ENCODE measurements at places on chromosomes 11 and 22. TPM values are rescaled to one million over a fixed set of nuclear protein-coding genes. Genes with fewer than 3 reads are reported as not detected.

GRCh38 chr11:68052137-68052873 is 13.5 kb downstream of the TCIRG1 start:
- no peak for DNase-seq

GRCh38 chr11:32573228-32573627 is 10.4 kb upstream of the EIF3M start:
- DNase-seq = no peak

DNA sequence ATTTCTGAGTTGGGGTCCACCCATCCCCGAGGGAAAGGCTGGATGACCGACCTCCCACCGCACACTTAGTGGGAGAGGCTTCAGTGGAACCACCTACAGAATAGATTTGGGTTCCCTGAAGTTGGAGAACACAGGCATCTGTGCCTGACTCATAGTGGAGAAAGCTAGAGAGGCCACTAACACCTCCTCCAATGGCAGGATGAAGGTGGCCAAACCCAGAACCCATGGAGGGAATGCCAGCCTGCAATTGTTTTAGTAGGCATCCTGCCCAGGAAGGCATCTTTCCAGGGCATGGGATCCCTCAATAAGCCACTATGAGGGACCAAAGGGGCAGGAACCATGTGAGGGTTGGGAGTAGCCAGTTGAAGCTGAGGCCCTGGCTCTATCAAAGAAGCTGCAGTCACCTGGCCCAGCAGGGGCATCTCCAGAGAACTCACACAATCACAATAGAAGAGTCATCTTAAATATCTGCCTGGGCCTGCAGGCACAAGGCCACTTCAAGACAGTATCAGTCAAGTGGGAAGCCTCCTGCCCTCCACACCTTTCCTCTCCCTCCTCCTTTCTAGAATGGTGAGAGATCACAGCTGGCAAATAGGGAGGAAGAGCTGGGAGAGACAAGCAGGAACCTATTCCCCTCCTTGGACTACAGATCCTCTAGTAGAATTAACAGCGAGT is 124.1 kb upstream of the CSNK2A3 start:
- peak; percentile 58 for DNase-seq

DNA sequence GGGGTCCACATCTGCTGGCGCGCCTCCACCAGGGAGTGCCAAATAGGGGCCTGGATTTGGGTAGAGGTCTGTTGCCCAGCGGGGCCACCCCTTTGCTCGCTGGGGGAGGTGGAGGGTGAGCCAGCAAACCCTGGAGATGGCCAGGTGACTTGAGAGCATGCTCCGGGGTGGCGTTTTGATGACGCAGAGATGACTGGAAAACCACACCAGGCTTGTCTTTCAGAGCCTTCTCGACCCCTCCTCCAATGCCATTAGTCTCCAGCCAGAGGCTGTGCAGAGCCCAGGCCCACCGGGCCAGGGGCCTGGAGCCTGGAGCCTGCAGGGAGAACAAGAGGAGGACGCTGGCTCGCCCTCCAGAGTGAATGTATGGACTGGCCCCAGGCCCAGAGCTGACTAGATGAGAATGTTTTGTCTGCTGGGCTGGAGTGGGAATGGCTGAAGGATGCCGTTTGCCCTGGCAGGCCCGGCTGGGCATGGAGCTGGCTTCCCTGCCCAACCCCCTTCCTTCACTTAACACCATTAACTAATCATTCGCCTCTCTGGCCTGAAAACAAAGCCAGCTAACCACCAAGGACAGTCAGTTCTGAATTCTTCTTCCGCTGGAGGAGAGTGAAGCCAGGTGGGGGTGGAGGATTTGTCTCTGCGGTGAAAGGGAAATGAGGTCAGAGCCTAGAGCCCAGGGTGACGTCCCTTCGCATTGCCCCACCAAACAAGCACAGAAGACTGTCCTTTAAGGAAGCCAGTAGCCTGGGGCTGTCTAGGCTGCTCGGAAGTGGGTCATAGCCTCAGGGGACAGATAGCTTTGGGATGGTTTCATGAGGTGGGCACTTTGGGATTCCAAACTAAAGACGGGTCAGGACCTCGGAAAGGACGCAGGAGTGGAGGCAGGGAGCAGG is 1.6 kb upstream of the MCAM start:
- no peak for DNase-seq

DNA sequence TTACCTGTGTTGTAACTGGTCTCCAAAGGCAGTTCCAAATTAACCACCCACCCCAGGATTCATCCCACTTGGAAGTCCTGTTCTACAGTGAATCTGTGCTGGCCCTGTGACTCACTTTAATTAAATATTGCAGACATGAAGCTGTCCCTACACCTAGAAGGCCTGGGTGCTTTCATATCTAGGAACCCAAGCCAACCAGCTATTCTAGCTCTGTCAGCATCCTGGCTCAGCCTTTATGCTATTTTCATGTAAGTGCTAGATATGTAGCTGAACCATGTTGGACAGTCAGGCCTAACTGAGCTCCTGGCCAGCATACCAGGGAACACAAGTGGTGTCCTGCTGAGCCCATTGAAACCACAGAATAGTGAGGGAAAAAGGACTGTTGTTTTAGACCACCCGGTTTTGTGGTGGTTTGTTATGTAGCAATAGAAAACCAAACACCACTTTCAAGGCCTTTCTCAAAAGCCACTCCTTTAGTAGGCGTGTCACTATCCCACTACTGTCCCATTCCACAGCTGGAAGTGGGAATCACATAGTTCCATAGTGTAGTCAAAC is 30.3 kb downstream of the CNTF start:
- DNase-seq = no peak

The SULT4A1 gene
- total RNA-seq = 29.7 TPM

DNA sequence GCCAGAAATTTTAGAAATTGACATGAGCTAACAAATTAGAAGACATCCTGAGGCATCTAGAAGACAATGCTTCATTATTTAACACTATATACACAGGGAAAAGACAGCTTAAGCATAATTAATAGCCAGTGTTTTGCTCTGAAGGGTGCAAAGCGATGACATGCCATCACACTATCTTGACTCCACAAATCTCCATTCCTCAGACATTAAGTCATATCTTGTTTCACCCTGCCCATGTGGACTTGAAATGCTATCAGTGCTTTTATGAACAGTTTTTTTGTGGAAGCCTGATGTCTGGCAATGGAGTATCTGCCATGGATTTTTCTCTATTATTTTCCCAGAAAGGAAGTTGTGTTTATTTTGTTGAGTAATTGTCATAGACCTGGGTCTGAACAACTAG is 2.3 kb downstream of the CARD18 start:
- no peak for DNase-seq

The MISFA gene
- 5.8 TPM for total RNA-seq

GRCh38 chr22:21707677-21708076 is 27.9 kb downstream of the YPEL1 start:
- DNase-seq = no peak

The MPPED2 gene
- 50.4 TPM for total RNA-seq

DNA sequence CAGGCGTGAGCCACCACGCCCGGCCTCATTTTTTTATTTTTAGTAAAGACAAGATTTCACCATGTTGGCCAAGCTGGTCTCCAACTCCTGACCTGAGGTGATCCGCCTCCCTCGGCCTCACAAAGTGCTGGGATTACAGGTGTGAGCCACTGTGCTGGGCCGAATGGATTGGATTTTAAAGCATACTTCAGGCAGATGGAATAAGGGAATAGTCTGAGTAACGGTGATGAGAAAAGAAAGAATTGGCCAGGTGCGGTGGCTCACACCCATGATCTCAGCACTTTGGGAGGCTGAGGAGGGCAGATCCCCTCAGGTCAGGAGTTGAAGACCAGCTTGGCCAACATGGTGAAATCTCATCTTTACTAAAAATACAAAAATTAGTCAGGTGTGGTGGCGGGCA is 2.1 kb upstream of the CBL start:
- DNase-seq = no peak

The PARVG gene
- 1.9 TPM for total RNA-seq

GRCh38 chr11:109956124-109956793 is 136.9 kb upstream of the ZC3H12C start:
- no peak for DNase-seq

- no peak for DNase-seq
Measured at GRCh38 chr11:93028960-93029522, 59.6 kb downstream of the MTNR1B start.

DNA sequence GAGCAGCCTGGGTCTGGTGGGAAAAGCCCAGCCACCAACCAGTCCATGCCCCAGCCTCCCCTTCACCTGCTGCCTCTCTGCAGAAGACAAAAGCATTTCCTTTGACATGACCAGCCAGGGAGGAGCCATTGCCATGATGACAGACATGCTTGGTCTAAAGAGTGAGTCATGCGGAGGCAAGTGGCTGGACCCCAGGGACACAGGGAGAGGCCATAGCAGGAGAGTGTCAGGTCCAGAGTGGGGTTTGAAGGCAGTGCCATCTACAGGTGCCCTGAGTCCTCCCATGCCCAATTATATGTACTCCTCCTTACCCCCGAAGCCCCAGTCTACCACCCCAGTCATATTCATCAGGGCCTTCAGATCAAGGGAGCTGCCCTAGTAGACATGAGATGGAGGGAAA is 67.4 kb downstream of the SCN3B start:
- DNase-seq = no peak

GRCh38 chr11:101582989-101583250 is 887 bp downstream of the TRPC6 start:
- no peak for DNase-seq

GRCh38 chr11:70201882-70202861 is 924 bp upstream of the FADD start:
- no peak for DNase-seq

The SCN2B gene
- total RNA-seq = 4.2 TPM

DNA sequence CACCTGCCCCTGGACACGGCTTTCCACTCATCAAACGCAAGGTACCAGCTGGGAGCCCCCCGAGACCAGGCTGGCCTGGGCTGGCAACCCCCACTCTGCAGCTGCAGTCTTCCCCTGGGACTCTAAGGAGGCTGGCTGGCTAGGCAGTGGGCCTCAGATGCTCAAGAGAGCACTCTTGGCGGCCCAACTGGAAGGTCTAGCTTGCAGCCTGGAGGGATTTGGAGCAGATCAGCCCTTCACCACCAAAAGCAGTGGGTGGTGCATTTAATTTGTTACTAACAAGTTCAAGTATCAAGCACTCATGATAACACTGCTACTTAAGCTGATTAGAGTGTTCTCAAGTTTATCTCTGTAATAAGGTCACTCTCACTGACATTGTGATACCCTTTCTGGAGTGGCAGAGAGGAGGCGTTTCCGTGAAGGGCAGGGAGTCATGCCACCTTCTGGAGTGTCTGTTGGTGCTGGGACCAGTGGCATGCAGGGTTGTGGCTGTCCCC is 21.5 kb downstream of the C22orf23 start:
- no peak for DNase-seq

The MCAM gene
- total RNA-seq = 12.1 TPM

- no peak for DNase-seq
Measured at GRCh38 chr11:64455456-64456261, 96.7 kb downstream of the RPS6KA4 start.

The F2 gene
- 0.18 TPM for total RNA-seq

GRCh38 chr11:71940561-71941219 is 11.8 kb downstream of the RNF121 start:
- peak; percentile 26 for DNase-seq

DNA sequence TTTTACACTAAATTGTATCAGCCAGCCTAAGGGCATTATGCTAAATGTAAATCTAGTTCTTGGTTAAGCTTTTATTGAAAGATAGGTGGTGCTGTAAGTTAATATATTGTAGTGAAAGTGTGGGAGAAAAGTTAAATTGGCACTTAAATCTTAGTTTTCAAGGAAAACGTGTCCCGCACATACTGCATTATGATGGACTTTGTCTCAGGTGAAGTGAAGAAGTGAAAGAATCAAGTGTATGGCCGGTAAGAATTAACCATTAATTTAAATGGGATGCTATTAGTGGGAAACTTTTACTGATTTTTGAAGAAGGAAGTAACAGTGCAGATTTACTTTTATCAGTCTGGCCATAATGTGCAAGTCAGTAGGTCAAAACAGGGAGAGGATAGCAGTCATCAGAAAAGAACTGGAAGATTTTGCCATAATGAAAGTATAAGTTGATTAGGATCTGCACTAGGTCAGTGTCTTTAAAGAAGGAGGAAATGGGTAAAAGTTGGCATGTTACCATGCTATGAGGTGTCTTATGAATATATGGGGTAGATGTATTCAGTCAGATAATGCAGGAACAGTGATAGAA is 81.6 kb downstream of the PDHX start:
- DNase-seq = no peak

GRCh38 chr22:46791201-46791731 is 28.8 kb downstream of the TBC1D22A start:
- DNase-seq = peak; percentile 80

The DNAJC24 gene
- 40.8 TPM for total RNA-seq

The APOA5 gene
- total RNA-seq = not detected

The PPP1CA gene
- total RNA-seq = 41.6 TPM

- no peak for DNase-seq
Measured at GRCh38 chr11:130544266-130544665, 95.8 kb downstream of the ADAMTS15 start.

GRCh38 chr11:56457076-56457475 is 16.1 kb downstream of the OR5M3 start:
- no peak for DNase-seq

- no peak for DNase-seq
Measured at GRCh38 chr11:66146940-66147339, 76.9 kb downstream of the PACS1 start.

DNA sequence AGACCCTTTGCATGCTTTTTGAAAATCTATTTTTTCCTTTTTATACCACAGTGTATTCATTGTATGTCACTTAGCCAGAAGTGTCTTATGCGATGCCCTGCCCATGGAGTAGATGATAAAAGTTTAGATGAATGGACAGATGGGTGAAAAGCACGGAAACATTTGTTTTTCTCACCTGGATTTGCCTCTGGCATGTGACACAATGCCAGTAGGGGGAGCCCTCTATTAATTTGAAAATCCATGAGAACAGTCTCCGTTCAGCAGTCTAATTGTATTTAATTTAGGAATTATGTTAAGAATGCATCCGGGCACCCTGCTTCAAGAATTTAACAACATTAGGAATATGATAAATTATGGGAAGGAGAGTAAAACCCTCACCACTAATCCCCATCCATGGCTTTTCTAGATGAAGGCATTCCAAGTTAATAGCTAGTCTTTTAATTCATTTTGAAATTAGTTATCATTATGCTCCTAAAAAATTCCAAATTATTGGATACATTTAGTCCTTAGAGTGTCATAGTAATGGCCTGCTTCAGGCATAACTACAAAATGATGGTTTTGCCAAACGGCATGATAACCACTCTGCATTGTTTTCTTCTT is 55.3 kb upstream of the ALKBH3 start:
- peak; percentile 51 for DNase-seq

The ST14 gene
- 0.54 TPM for total RNA-seq

The ANO9 gene
- not detected for total RNA-seq

The OR8K1 gene
- not detected for total RNA-seq

GRCh38 chr11:11806586-11806985 is 35.2 kb upstream of the USP47 start:
- DNase-seq = no peak

The HSCB gene
- 4.1 TPM for total RNA-seq
